ENCODE measurements at places on chromosomes 5 and 9.

DNA sequence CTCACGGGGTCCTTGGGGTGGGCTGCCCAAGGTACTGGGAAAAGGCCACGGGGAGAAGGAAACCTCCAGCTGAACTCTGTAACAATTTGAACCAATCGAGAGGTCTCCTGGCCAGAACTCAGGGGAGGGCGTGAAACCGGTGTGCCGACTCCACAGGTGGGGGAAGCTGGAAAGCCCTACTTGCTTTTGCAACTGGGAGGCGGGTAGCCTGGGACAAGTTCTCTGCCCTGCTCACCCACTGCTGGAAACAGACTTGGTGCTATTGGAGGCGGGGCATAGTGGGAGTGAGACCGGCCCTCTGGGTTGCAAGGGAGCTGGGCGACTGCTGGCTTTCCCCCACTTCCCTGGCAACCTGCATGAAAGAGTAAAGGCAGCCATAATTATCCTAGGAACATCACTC is 73.2 kb upstream of the SLIT3 start:
- DNase-seq = no peak

DNA sequence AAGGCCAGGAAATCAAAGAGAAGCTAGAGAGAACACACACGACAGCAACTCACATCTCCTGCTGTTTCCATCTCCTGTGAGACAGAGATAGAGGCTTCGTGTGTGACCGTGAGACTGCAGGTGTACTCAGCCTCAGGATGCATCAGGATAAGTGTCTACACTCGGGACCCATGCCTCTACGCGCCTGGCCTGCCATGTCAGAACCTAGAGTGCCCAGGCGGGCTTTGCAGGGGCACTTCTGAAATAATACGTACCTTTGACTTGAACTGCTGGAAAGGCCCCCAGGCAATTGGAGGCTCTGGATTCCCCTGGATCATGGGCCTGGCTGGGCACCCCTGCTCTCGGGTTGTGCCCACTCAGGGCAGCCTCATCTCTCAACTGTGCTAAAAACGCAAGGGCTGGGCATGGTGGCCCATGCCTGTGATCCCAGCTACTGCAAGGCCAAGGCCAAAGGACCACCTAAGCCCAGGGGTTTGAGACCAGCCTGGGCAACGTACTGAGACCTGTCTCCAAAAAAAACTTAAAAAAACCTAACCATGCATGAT is 13.0 kb downstream of the CLPTM1L start:
- no peak for DNase-seq

GRCh38 chr5:32342656-32343055 is 29.9 kb upstream of the MTMR12 start:
- no peak for DNase-seq

GRCh38 chr9:29183971-29184370 is 1610.7 kb upstream of the C9orf72 start:
- no peak for DNase-seq

- DNase-seq = no peak
Measured at GRCh38 chr5:82073179-82073578, 101.4 kb downstream of the ATG10 start.

GRCh38 chr9:92292338-92293074 is 991 bp downstream of the IARS1 start:
- no peak for DNase-seq

DNA sequence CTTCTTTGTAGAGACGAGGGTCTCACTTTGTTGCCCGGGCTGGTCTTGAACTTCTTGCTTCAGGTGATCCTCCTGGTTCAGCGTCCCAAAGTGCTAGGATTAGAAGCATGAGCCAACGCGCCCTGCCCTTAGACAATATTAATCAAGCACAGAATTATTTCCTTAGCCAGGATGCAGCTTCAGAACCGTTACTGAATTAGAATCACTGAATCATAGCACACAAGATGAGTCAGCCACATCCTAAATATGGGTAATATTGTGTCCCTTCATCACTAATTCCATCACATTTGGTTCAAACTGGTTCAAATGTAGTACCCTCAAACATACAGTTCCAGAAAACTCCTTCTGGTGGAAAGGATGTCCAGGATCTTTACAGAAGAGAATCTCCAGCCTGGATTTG is 82.7 kb downstream of the BNC2 start:
- no peak for DNase-seq

DNA sequence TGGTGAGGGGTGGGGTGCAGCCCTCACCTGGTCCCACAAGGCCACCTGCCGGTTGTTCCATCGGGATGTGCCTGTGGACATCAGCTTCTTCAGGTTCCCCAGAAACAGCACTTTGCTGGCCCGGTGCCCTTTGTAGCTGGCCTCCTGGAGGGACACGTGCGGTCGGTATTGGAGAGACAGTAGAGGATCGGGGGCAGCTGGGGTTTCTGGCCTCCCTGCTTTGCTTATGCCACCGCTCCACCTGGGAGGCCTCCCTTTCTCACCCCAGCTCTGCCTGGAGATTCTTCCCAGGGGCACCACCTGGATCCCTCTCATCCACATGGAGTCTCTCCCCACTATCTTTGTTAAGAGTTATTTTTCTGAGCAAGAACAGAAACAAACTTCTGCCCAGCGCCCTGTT is 13.1 kb upstream of the TRIM14 start:
- no peak for DNase-seq

DNA sequence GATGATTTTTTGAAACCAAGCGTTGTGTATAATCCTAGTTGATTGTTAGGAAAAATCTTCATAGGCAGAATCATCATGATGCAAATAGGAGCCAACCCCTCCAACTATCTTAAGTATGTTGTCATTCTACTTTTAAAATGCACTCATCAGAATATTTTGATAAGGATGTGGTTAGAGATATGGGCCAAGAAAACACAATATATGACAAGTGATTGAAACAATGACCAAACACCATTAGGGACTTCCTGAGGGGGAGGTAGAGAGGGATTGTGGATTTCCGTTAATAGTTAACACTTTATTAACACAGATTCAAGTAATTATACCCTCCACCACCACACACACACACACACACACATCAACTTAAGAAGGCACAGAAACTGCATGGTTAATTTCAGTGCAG is 143.3 kb downstream of the ARSB start:
- no peak for DNase-seq

DNA sequence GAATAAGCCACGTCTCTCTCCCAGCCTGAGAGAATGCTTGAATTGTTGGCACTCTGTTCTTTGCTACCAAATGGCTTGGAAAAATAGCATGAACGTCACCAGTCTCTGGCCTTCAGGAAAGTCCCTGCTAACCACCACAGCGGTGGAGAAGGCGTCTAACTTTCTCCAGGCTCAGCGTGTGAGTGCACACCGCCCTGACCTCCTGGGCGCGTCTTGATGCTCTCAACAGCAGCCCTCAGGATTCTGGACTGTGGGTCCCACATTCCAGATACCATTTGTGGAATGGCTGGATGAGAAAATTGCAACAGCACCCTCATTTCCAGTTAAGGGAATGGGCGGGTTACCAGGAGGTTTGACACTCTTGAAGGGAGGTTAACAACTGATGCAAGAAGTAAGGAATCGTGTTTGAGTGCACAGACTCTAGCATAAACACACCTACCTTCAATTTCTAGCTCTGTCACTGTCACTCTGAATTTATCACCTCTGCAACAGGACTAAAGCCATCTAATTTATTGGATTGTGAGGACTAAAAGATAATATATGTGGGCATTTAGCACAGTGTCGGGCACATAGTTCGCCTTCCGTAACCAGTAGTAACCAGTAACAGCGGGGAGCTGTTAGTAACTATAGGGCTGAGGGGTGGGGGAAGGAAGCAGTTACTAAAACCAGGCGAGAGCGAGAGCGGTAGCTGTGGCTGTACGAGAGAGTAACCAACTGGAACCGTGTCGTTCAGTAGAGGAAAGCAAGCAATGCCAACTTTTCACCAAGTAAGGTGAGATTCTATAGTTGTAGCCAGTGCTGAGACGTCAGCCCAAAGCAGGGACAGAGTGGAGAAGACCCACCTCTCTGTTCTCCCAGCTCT is 807 bp upstream of the PLGRKT start:
- DNase-seq = no peak

GRCh38 chr5:108437425-108437824 is 55.5 kb upstream of the FBXL17 start:
- no peak for DNase-seq

DNA sequence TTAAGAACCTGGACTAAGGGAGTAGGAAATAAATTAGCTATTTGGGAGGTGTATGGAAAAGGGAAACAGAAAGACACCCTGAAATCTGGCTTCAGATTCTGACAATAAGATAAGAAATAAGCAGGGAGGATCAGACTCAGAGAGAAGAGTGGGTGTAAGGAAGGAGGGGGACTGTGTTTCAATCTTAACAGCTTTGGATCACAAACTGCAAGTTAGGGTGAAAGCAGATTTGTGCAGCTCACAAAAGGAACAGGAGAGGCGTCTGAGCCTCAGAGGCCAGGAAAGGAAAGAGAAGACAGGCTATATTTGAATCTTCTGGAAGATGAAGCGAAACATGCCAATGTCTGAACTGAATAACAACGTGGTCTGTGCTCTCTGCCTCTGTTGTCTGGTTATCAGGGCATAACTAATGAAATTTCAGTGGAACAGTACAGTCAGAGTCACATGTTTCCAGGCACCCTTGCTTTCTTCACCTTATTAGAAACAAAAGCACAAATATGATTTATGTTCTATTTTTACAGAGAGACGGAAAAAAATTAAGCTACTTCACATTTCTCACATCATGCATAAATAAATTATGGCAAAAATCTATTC is 26.6 kb downstream of the SGTB start:
- no peak for DNase-seq

- DNase-seq = no peak
Measured at GRCh38 chr9:120434532-120434931, 145.4 kb downstream of the CDK5RAP2 start.

DNA sequence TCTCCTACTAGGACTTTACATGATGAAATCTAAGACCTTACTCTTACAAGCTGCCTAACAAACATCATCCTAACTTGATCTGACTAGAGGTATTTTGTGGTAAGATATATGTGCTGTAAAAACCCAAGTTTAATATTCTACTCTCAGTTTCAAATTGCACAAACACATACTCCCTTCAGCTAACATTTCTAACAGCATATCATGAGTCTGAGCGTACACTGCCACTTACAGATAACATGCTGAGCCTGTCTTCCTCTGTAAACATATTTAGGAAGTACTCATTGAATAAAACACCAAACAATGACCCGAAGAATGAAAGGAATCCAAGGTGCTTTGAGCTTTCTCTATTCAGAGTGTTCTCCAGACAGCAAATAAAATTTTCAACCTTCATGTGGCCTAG is 7.9 kb upstream of the ESM1 start:
- DNase-seq = no peak

DNA sequence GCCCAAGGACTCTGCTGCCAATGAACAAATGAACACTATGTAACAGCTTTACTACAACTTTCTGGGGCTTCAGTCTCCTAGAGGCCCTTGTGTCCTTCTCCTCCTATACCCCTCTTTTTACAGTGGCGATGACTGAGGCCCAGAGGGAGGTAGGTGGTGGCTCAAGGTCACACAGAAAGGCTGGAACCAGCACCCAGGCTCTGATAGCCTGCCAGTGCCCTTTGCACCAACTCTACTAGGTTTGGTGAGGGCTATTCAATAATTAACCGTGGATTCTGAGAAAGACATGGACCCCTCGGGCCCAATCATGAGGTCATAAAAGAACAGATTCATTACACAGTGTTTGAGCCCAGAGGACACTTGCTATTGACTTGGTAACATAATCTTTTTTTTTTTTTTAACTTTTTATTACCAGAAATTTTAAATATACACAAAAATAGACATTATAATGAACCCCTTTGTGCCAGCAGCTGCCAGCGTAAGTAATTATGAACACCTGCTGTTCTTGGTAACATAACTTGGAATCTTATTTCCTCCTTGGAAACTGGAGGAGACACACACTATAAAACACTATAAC is 6.1 kb upstream of the ALDH1B1 start:
- DNase-seq = no peak

DNA sequence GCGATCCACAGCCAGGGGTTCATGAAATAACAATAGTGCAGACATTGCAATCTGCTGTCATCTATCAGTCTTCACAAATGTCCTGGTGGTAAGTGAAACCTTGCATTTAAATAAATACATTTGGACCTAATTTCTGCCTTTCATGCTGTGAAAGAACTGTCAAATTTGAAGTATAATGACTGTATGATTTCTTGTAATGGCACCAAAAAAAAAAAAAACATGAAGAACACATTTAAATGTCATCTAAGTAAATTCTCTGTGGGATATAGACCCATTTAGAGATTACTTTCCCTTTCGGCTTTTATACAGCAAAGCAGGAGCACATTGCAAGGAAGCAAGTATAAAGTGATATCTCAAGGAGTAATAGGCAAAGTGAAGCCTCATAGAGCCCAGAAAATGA is 431.5 kb upstream of the SGCD start:
- DNase-seq = no peak

DNA sequence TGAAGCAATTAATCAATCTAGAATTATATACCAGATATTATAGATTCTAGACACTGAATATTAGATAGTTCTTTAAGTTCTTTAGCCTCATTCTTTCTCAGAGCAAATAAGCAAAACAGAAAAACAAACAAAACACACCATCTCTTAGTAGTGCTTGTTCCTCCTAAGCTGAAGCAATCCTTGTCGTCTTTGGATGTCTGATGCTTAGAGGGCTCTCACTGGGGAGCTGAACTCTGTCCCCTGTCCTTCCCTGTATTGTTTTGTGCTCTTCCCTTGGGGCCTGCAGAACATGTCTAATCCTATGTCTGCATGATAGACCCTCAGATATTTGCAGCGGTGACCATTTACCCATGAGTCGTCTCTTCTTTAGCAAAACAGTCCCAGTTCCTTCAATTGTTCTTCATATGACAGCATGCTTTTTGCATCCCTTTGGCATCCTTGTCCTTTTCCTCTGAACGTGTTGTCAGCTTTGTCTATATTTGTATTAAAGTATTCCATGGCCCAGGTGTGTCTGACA is 114.3 kb downstream of the ARHGEF28 start:
- DNase-seq = no peak

DNA sequence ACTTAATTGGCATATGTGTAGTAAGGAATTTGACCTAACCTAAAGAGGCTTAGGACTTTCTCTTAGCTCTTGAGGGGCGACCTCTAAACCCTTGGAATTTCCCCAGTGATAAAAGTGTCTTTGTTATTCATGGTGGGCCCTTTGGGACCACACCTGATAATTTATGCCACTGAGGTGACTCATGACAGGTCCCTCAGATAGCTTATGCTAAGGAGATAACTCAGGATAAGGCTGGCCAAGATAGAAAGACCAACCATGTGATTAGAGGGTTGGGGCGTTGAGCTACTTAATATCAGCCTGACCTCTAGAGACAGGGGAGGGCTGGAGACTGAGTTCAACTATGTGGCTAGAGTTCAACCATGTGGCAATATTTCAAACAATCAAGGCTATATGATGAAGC is 218.1 kb downstream of the AP3B1 start:
- DNase-seq = no peak

GRCh38 chr9:114027863-114028465 is 50.1 kb downstream of the AMBP start:
- DNase-seq = no peak

- no peak for DNase-seq
Measured at GRCh38 chr5:95590880-95591279, 29.0 kb upstream of the GPR150 start.

DNA sequence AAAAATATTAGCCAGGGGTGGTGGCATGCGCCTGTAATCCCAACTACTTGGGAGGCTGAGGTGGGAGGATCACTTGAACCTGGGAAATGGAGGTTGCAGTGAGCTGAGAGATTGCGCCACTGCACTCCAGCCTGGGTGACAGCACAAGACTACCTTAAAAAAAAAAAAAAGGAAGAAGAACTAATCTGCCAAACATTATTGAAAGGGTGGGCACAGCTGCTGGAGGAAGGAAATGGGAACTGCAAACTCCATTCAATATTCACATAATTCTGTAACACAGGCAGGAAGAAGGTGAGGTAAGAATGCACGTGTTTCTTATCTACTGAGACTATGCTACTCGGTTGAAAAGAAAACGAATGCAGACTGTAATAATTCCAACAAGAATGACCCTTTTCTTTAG is 121.1 kb upstream of the GNA14 start:
- no peak for DNase-seq
